Stimulated activated CD8-positive, alpha-beta memory T cell treated with anti-CD3 and anti-CD28 coated beads, Interleukin-12 subunit alpha, Interleukin-12 subunit beta, amount 100 ng/mL, for 4 hours (primary cell): ENCODE measurements at places on chromosomes 2 and 18.

GRCh38 chr18:14767474-14767873, 19.5 kb downstream of the ANKRD30B start:
- no peak for DNase-seq

DNA sequence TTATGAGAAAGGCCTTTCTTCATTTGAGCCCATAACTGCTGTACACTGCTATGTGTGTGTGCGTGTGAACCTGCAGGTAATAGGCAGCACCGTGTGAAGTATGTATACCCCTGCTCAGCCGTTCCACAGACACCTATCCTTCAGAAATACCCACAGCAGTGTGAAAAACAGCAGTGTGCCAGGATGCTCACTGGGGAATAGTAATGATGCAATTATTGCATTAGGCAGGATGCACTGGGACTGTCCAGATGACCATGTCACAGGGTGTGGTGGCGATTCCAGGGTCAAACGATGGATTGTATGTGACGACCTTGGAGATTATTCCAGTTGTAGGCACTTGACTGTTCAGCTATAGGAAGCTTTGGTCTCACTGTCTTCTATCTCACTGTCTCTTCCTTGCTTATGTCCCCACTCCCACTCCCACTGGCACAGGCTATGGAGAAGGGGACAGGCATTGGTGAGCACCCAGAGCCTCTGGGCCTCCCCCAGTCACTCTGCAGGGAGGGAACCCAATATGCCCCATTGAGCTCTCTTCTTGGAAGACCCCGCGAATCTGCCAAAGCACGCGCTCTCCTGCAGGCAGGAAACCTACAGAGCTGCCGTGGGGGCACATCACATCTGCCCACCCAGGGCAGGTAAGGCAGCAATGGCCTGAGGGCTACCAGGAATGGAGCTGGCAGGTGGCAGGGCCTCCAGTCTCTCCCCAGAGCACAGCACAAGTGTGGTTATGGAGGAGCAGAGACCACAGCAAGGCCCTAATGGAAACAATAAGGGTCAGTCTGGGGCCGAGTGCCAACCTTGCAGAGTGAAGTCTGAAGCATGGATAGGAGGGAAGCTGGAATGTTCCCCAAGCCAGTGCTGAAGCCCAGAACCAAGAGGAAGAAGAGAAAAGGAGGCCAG, 518.9 kb upstream of the RAB6C start:
- no peak for DNase-seq

DNA sequence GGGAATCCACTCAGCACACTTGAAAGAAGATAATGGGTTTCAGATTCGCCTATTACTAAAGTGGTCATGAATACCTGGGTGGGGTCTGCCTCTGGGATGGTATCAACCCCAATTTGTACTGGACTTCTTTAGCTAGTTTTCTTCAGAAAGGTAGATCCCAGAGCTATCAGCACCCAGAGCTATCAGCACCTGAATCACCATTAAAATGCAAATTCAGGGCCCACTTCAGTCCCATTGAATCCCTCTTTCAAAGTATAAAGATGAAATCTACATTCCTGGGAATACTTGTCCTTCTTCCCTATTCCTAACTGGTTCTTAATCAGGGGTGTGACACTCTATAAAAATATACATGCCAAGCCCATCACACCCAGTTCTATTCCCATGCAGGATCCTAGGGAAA, 914.3 kb downstream of the DCC start:
- DNase-seq: no peak

- no peak for DNase-seq
Observed at GRCh38 chr2:189421644-189422043, 19.6 kb upstream of the WDR75 start.

- no peak for DNase-seq
Observed at GRCh38 chr2:230668939-230669303, 43.7 kb upstream of the CAB39 start.

DNA sequence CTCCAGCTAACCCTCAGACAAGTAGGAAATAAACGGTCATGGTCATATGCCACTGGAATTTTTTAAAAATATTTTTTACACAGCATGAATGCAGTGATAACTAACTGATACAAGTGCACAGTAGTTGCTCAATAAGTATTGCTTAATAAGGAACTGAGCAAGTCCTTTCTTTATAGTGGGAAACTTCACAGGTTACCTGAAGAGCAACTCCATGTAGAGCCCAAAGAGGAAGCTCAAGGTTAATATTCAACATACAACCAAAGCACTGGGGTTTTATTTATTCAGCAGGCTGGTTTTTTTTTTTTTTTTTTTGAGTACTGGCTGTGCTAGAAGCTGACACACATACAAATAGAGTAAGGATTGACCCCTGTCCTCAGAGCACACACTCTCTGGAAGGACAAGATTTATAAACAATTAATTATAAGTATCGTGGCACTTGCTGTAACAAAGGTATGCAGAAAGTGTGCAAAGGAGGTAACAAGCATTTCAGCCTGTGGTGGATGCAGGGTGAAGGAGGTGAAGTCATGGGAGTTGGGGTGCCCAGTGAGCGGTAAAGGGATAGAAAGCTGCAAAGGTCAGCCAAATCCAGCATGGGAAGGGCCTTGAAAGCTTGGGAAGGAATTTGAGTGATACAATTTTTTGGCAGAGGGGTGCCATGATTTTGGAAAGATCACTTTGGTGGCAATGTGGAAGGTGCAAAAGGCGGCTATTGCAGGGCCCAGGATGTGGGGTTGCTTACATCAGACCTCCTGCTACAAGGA, 52.7 kb downstream of the ATOH8 start:
- no peak for DNase-seq
